HFFc6 (cell line): ENCODE measurements at places on chromosomes 6 and 20.

DNA sequence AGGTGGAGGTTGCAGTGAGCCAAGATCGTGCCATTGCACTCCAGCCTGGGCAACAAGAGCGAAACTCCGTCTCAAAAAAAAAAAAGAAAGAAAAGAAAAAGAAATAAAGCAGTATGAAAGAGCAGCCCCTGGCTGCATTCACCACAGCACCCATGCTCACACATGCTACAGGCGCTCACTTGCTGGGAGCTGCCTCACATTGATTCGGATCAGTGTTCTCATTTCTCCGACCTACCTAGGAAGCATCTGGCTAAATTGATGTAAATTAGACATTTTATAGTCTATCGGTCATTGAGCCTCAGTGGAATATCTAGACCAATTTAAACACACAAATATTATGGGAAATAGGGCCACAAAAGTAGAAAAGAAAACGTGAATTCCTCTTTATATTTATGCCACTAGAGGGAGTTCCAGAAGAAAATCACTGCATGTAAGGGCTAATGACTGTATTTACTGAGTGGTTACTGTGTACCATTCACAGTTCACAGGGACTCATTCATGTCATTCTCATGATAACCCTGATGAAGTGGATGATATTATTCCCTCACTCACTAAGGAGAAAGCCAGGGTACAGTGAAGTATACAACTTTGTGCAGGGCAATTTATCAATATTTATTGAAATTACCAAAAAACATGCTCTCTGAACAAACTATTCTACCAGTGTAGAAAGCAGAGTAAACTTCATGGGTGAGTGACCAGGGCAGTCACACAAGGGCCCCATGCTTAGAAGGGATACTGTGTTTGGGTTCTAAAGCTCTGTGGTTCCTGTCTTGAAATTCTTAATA is 5.3 kb upstream of the MOG start:
- peak; percentile 48 for DNase-seq

DNA sequence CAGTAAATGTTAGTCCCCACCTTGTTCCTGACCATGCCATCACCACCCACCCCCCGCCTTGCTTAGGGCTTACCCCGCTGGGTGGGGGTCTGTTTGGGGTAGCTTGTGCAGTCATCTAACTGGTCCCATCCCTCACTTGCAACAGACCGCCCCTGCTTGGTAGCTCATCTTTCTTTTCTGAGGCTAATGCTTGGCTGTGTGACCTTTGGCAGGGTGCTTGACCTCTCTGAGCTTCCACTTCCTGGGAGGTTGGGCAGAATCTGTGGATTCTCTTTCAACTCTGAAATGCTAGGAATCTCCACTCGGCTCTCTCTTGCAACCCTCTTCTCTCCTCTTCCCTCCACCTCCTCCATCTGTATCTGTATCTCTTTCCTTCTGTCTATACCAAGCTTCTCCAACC is 70.4 kb downstream of the SLC2A10 start:
- no peak for DNase-seq

- DNase-seq = peak; percentile 81
These were observed 28.3 kb downstream of the RIN2 start for GRCh38 chr20:19786311-19786710.

DNA sequence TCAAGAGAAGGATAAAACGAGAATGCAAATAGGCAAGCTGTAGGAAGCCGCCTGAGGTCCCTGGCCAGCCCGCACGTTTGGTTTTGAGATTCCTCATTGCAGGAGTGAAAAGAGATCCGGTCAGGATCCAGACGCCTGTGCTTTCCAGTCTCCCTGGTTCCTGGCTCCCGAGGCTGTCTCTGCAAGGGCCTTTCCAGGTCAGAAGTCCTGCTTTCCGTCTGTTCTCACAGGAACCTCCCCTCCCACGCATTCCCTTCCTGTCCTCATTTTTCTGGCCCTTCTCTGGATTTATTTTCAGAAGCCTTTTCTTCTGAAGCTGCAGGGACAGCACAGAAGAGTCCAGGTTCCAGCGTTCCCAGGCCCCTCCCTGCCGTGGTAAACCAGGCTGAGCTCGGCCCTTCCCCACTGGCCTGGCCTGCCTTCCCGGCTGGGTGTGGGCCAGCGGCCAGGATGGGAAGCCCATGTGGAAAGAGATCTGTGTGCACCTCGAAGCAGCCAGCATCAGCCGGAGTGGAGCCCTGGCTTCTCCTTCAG is 54.0 kb downstream of the TMEM242 start:
- no peak for DNase-seq

GRCh38 chr6:158706369-158706982 is 56.6 kb downstream of the SYTL3 start:
- DNase-seq = peak; percentile 35

- peak; percentile 51 for DNase-seq
These were observed 74.7 kb upstream of the NOX3 start for GRCh38 chr6:155530219-155530834.

DNA sequence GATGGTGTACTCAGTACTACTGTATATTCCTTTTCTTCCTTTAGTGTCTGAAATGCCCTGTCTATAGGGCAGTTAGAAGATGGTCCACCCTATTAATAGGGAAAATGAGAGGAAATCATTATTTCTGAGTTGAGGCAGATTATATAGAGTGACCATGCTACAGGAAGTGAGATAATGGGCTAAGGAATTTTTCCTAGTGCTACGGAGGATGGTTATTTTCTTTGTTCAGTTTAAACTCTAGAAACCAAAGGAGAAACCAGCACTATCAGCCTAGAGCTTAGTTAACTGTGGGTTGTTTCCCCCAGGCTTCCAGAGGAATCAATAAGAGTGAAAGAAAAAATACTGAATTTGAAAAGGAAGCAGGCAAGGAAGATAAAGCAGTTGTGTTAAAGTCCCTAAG is 474 bp downstream of the TSBP1 start:
- DNase-seq = no peak

DNA sequence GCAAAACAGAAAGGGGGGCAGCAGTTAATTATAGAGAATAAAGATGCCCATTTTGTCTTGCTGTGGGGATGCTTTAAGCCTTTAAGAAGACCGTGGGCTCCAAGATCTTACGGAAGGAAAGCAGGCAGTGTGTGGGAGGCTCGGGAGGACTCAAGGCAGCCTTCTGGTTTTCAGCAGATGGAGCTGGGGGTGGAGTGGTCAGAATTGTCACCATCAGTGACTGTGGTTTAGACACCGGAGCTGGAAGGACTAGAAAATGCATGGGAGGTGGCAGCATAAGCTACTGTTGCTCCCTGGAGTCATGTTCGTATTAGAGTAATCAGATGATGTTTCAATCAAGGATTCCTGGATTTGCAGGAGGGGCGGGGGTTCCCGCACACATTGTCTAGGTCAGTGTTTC is 3.7 kb downstream of the PHACTR1 start:
- DNase-seq = no peak

GRCh38 chr6:131787766-131788712 is 19.8 kb upstream of the ENPP1 start:
- peak; percentile 66 for DNase-seq

GRCh38 chr6:116492331-116493067 is 18.9 kb upstream of the CALHM5 start:
- no peak for DNase-seq

DNA sequence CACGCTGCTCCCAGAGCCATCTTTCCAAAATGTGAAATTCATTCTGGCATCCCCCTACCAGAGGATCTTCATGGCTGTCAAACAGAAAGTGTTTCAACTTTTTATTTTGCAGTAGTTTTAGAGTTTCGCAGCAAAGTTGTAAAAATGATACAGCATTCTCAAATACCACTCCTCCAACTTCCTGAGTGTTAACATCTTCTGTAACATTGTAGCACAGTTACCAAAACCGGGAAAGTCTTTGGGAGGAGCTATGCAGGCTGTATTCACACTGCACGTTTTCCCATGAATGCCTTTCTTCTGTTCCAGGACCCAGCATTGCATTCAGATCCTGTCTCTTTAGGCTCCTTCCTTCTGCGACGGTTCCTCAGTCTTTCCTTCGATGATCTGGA is 30.1 kb downstream of the CDYL start:
- no peak for DNase-seq

DNA sequence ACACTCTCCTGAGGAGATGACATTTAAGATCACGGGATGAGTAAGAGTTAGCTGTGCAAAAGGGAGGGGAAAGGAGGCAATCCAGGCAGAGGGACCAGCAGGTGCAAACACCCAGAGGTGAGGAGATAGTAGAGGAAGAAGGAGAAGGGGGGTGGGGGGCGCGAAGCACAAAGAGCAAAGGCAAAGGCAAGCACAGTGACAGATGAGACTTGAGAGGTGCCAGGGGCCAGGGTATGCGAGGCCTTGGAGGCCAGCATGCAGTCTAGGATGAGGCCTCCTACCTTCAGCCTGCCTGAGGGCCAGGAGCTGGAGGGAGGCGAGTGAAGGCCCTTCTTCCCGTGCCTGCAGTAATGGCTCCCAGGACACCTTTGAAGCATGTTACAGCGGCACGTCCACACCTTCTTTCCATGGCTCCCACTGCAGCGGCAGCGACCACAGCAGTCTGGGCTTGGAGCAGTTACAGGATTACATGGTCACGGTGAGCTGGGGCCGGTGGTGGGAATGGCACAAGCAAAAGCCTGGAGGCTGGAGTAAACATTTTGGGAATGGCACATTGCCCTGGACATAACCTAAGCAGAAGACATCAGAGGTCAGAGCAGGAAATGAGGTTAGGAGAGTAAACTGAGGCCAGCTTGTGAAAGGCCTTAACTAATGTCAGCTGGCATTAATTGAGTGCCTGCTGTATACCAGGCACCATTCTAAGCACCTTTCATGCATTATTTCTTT is 18.6 kb downstream of the CCM2L start:
- DNase-seq = no peak

DNA sequence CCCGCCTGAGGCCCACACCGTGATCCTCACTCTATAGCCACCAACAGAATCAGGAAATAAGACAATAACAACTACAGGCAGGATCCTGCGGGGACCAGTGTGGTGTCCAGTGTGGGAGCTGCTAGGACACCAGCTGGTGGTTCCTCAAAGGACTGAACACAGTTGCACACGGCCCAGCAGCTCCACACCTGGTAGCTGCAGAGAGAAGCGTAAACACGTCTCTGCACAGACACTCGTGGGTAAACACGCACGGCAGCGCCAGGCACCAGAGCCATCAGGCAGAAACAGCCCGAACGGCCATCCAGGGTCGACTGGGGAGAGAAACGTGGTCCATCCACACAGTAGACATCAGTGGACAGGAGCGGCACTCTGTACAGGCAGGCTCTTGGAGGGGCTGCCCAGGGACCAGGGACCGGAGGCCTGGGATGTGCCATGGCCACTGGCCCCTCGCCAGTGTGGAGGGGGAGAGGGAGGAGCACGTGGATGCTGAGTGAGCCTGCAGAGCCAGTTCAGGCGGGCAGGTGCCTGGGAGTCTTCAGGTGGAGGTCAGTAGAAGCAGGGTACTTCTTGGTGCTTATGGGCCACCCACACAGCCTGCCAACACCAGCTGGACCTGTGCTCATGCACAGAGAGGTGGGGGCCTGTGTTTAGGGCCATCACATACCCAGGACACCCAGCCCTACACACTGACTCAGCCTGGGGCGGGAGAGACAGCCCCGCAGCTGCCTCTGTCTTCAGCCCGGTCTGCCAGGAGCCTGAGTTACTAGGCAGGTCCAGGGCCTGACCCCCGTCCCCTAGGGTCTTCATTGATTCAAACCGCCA is 7.4 kb upstream of the LAMA5 start:
- no peak for DNase-seq

- no peak for DNase-seq
These were observed 53.5 kb upstream of the APCDD1L start for GRCh38 chr20:58568483-58569240.

GRCh38 chr20:1526310-1526709 is 31.2 kb downstream of the SIRPD start:
- no peak for DNase-seq

DNA sequence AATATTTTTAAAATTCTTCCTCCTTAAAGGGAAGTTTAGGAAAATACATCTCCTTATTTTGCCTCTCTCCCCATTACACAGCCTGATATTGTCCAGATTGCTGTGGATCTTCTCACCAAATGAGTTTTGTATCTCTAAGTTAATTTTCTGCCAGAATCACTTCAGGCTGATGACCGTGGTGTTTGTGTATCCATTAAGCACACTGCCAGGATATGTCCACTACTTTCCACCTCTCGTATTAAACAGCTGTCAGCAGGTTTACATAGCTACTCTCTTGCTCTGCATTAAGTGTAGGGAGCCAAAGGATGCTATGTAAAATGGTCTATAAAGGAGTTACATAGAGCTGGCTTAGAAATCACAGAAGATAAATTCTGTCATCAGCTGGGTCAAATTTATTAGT is 201.1 kb downstream of the ZFAND3 start:
- no peak for DNase-seq

DNA sequence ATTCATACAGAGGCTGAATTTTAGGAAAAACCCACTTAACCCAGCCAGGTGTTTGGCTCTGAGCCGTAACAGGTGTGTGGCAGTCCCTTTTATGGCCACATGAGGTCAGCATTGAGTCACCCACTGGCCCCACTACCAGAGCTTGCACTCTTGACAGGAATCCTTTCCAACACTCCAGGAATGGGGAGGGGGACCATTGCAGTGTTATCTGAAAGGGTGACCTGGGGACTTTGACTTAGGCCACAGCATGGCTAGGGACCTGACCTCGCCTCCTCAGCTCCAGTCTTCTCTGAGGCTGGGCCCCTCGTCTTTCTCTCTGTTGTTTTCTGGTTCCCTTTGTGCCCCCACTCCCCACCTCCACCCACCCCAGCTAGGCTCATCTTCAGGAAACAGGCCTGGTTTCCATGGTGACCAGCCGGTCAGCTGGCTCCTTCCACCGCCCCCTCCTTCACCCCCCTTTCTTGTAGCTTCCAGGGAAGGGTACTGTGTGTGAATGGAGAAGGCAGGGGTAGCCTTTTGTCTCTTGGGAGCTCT is 2.1 kb upstream of the TMEM151B start:
- DNase-seq = no peak

GRCh38 chr6:701700-702479 is 9.0 kb upstream of the EXOC2 start:
- no peak for DNase-seq

DNA sequence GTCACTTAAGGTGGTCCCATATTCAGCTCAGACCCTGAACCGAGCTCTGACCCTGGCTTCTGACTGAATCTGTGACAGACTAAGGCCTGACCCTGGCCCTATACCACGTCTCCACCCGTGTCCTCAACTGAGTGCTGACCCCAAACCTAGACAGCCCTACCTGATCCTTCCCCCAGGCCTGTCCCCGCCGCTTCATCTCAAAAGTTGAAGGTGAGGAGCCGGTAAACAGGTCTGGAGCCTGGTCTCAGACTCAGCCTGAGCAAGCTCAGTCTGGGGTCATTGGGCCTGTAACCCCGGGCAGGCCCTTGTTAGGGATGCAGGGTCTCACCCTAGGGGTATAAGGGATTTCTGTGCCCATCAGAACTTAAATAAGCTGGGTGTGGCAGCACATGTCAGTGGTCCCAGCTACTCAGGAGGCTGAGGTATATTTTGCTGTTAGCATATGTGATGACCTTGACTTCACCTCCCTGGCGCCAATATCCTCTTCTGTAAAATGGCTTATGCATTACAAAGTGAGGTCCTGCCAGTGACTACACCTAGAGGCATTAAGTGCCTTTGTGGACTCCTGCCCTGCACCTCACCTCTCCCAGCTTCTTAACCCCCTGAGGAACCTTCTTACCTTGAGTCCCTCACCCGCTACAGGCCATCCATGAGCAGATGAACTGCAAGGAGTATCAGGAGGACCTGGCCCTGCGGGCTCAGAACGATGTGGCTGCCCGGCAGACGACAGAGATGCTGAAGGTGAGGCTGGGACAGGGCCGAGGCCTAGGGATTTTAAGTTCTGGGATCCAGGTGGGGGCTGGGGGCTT is 20.0 kb downstream of the RBCK1 start:
- no peak for DNase-seq

- DNase-seq = no peak
These were observed 208.4 kb downstream of the MYLK4 start for GRCh38 chr6:2542101-2542857.
